ENCODE measurements at places on chromosomes 5 and 9.

GRCh38 chr5:98461485-98461884 lies 312.0 kb upstream of the RGMB start:
- no peak for DNase-seq

DNA sequence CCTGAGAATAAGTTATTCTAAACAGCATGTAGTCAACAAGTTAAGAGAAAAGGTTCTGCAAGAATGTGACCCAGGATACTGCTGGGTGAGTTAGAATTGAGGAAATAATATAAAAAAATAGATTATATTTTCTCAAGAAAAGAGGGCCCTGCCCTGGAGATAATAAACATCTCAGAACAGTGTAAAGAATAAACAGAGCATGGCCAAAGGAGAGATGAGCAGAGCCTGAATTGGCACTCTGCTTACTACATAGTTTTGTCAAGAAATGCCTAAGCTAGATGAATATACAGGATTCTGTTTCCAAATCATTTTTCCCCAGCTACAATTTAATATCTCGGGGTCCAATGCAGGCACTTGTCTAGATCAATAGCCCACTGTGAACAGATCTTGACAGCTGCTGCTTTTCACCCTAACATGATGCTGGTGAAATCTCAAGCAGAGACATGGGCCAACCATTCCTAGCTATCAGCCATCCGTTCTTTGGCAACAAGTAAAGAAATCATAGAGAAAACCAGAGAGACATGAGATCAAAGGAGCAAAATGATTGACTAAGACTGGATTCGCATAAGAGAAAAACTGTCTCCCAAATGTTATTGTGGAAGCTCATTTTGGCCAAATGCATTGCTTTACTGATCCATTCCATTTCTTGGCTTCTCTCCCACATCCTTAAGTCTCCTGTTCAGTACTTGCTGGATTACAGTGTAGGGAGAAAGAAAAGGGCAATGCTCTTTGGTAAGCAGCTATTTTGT lies 173.2 kb downstream of the PRELID2 start:
- no peak for DNase-seq

- DNase-seq, result no peak
These were observed 32.2 kb downstream of the NDUFA8 start for GRCh38 chr9:122127396-122127798.

- DNase-seq, result no peak
These were observed 156.2 kb upstream of the NR3C1 start for GRCh38 chr5:143559586-143560109.

DNA sequence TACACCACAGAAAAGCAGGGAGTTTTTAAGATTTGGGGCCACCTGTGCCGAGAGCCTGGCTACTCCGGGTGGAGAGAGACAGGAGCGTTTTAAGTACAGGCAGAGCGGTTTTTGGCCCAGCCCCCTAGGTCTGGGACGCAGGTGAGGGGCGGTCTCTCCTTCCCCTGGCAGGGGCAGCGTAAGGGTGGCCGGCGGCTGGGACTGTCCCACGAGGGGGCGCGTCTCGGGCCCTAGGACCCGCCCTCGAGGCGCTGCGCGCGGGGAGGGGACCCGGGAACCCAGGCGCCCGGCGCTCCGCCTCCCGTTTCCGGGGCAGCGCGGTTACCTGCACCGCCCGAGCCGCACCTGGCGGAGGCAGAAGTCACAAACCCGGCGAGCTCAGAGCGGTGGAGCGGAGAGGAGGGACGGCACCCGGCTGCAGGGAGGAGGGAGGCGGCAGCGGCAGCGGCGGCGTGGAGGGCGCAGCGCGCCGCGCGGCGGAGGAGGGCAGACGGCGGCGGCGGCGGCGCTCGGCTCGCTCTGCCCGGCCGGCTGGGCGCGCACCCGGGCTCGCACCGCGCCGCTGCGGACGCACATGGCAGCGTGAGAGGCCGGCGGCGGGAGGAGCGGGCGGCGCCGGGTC lies at the start of gene WWC1:
Gene WWC1 (plus strand): TSS at position 304 of the 622 bp plus-strand sequence. CDS start 508 bp downstream, outside the sequence.
- no peak for DNase-seq

Measured in esophagus squamous epithelium (tissue), 5 donors.